Large intestine (tissue), 12 donors: ENCODE measurements at places on chromosomes 7 and 10. TPM values are rescaled to one million over a fixed set of nuclear protein-coding genes. Genes with fewer than 3 reads are reported as not detected.
A peak's percentile ranks its signal among the peaks of the same experiment; 100 is the strongest.

The GRM3 gene
- polyA plus RNA-seq, result 0.16 TPM

The CALML3 gene
- polyA plus RNA-seq, result 0.09 TPM

- H3K4me3 ChIP-seq, result no peak overlapping the region
- no peaks in the 10 kb centered on the region for H3K4me1 ChIP-seq
- no peaks in the 10 kb centered on the region for H3K36me3 ChIP-seq
- H3K27me3 ChIP-seq, result peaks cover 4% of the 10 kb centered on the region
Measured at GRCh38 chr7:131924857-131925256, 368.4 kb upstream of the PODXL start.

- H3K27me3 ChIP-seq, result peaks cover 2% of the 10 kb centered on the region
- DNase-seq, result no peak
- H3K27ac ChIP-seq, result no peak overlapping the region
Measured at GRCh38 chr10:110679486-110680272, 35.5 kb downstream of the RBM20 start.

The EVX1 gene
- polyA plus RNA-seq, result not detected

DNA sequence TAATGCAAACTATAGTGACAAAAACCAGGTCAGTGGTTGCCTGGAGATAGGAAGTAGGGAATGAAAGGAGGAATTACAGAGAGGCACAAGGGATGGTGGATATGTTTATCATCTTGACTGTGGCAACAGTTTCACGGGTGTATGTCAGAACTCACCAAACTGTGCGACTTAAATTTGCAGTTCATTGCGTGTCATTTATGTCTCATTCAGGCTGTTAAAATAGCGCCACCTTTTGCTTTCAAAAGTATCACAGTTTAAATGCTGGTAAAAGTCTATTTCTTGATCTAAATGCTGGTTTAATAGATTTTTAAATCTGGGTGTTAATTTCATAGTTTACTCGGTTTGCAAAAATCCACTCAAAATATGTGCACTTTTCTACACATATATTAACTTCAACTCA is 51.0 kb downstream of the PTTG1IP2 start:
- H3K4me3 ChIP-seq, result no peak overlapping the region
- no peaks in the 10 kb centered on the region for H3K4me1 ChIP-seq
- H3K27ac ChIP-seq, result no peak overlapping the region
- no peaks in the 10 kb centered on the region for H3K36me3 ChIP-seq

GRCh38 chr7:150567169-150567568 is at the start of gene GIMAP4:
TSS of gene GIMAP4 (plus strand) at chr7:150567390. CDS start at chr7:150569902, 2,512 bp downstream.
- H3K4me3 ChIP-seq, result peak within 1 kb of the TSS; percentile 14
- H3K27ac ChIP-seq, result no peak within 1 kb of the TSS
- no peaks in the 10 kb centered on the region for H3K36me3 ChIP-seq
- no peaks in the 10 kb centered on the region for H3K27me3 ChIP-seq
- H3K4me1 ChIP-seq, result no peaks in the 10 kb centered on the region

The ZNF736 gene
- 13.0 TPM for polyA plus RNA-seq
